ENCODE measurements at places on chromosomes 11 and 22.

GRCh38 chr22:19595532-19595931, 71.3 kb upstream of the CLDN5 start:
- DNase-seq, result no peak

DNA sequence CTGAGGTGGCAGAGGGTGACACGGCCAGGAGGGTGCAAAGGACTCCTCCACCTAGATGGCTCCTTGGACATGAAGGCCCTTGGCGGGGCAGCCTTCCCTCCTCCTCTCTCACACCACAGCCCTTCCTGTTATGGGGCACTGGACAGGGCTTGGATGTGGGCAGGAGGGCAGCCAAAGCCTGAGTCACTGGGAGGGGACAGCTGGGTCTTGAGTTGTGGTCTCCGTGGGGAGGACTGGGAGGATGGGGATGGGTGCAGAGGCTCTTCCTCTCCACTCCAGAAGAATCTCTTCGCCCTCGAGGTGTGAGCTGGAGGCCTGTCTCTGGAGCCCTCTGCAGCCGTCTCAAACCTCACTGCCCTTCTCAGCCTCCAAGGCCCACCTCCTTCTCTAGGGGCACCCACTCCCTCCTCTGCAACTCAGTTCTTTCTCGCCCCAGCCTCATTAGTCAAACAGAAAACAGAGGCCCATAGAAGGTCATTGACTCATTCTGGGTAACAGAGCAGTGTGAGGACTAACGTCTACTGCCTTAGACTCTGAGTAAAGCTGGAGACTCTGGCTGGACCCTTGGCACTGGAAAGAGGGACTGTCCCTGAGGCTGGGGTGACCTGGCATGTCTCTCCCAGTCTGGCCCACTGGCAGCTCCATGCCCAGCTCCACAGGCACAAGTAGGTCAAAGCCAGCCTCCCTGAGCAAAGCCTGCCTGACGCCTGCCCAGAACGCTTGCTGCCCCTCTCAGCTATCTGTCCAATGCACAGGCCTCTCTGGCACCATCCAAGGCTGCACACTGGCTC, 47.5 kb upstream of the CDON start:
- DNase-seq, result peak; percentile 33

- DNase-seq, result no peak
Measured at GRCh38 chr11:64378335-64378880, 19.4 kb downstream of the RPS6KA4 start.

DNA sequence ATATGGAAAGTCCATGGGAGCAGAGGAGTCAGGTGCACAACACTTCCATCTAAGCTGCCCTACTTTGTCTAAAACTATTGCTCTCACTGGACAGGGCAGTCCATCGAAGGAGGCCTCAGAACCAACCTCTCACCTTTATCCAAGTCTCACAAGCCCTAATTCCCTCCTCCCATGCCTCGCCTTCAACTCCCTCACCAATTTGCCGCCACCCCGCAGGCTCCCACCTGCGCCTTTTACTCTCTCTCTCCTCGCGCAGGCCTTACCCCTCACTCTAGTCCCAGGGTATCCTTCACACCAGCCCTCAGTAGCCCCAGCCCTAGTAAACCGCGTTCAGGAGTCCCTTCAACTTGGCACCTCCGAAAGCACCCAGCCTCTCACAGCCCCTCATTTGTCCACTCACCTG, 451 bp downstream of the FHIP1B start:
- no peak for DNase-seq

DNA sequence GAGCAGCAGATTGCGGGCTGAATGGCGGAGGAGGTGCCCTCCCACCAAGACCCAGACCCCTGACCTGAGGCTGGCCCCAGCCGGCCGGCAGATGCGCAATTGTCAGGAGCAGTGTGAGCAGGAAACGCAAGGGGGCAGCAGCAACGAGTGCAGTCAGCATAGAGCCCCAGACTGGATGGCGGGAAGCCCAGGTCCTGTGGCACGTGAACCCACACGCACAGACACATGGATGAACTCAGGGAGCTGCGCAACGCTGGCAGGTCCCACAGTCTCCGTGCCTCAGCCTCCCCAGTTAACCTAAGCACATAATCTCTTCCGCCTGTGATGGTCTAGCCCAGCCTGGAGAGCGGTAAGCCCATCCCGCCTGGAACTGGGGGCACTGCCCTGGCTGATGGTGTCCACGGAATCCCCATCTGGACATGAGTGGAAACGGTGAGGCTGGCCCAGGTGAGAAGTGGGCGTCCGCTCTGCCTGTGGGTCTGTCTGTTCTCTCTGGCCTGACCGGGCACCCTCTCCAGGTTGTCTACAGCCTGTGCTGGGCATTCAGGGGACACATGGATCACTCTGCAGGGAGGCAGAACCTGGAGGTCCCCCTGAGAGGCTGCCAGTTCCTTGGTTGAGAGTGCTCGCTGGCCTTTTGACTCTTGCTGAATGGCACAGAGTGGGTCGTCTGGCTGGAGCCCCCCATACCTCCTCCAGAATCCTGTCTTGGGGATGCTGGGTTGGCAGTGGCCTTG, 626 bp upstream of the TBX10 start:
- peak; percentile 53 for DNase-seq

GRCh38 chr11:17743808-17744119, 9.2 kb downstream of the KCNC1 start:
- peak; percentile 54 for DNase-seq

Data from H4 (cell line).